ENCODE measurements at places on chromosomes 12 and 14. TPM values are rescaled to one million over a fixed set of nuclear protein-coding genes. Genes with fewer than 3 reads are reported as not detected.

GRCh38 chr12:125187148-125187745 lies 122.0 kb downstream of the AACS start:
- H3K4me1 ChIP-seq = no peaks in the 10 kb centered on the region
- no peak overlapping the region for H3K27ac ChIP-seq
- no peaks in the 10 kb centered on the region for H3K36me3 ChIP-seq
- H3K27me3 ChIP-seq = peaks cover 77% of the 10 kb centered on the region
- DNase-seq = no peak
- peak overlapping the region; percentile 43 for H3K4me3 ChIP-seq

Gene SLC6A15
- total RNA-seq = not detected

GRCh38 chr14:101369916-101370592 lies 191.2 kb upstream of the DIO3 start:
- no peaks in the 10 kb centered on the region for H3K36me3 ChIP-seq
- no peak overlapping the region for H3K27ac ChIP-seq
- no peak overlapping the region for H3K4me3 ChIP-seq
- H3K4me1 ChIP-seq = no peaks in the 10 kb centered on the region
- DNase-seq = no peak

- H3K27me3 ChIP-seq = no peaks in the 10 kb centered on the region
- H3K4me3 ChIP-seq = no peak overlapping the region
- H3K36me3 ChIP-seq = no peaks in the 10 kb centered on the region
- H3K27ac ChIP-seq = peak overlapping the region; percentile 91
- DNase-seq = peak; percentile 62
These were observed 31.9 kb upstream of the RASSF8 start for GRCh38 chr12:25926536-25926935.

- H3K27me3 ChIP-seq = peaks cover 78% of the 10 kb centered on the region
- DNase-seq = no peak
- no peak overlapping the region for H3K27ac ChIP-seq
- H3K4me3 ChIP-seq = no peak overlapping the region
- H3K36me3 ChIP-seq = no peaks in the 10 kb centered on the region
- H3K4me1 ChIP-seq = no peaks in the 10 kb centered on the region
These were observed 260.3 kb downstream of the ADGRD1 start for GRCh38 chr12:131213896-131214442.

All from PC-3 (cell line).